Panc1 (cell line): ENCODE measurements at places on chromosomes 1 and 21.

DNA sequence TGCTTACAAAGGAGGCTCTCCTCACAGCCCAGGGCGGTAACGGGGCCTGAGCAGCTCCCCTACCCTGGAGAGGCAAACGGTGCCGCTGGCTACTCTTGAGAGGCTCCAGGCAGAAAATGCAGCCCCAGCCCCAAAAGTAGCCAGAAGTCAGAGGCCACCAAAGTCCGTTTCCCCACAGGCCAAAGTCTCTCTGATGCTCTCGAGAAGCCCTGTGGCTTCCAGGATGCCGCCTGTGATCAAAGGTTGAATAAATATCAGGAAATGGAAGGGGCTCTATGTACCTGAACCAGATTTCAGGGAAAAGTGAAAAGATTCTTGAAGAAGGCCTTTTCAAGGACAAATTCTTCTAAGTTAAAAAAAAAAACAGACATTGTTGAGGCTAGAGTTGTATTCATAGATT lies 4.2 kb downstream of the PANK4 start:
- no peak for DNase-seq

DNA sequence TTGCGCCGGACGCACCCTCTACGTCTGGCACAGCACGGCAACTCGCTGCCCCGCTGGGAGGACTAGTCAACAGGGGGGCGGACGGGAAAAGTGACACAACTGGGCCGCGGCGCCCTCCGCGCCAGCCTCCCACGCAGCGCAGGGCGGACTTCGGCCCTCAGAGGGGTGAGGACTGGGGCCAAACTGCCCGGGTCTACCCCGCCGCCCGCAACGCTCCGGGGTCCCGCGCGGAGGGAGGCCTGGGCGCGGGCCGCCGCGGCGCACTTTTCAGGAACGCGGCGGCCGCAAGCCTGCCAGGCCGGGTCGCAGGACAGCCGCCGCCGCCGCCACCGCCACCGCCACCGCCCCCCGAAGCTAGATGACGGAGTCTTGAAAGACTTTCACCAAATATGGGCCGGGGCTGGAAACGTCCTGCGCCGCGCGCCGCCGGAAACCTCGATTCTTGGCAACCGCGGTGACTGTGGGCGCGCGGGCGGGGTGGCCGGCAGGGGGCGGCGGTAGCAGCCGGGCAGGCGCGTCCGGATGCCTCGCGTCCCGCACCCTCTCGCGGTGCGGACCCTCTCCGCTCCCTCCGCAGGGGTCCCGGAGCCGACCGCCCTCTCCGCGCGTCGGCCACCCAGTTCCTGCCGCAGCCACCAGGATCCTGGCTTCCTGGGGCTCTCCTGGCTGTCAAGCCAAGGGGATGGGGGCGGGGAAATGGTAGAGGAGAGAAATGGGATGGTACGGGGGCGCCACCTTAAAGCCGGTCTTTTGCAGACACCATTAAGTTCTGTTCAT lies 3.7 kb upstream of the CCN1 start:
- peak; percentile 63 for DNase-seq

DNA sequence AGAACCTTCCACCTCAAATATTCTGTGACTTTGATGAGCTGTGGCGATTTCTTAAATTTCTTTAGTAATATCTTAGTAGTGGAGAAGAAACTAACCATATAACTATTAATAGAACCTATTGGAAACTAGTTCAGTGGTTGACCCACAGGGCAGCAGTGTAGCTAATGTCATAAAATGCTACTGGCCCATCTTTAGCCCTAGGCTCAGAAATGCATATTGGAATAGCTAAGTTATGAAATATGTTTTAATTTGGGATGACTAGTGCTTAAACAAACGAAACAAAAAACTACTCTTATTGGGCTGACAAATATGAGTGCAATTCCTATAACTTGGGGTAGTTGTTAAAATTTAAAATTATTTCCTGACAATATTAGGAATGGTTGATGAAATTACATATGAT lies 20.2 kb downstream of the MACO1 start:
- no peak for DNase-seq

DNA sequence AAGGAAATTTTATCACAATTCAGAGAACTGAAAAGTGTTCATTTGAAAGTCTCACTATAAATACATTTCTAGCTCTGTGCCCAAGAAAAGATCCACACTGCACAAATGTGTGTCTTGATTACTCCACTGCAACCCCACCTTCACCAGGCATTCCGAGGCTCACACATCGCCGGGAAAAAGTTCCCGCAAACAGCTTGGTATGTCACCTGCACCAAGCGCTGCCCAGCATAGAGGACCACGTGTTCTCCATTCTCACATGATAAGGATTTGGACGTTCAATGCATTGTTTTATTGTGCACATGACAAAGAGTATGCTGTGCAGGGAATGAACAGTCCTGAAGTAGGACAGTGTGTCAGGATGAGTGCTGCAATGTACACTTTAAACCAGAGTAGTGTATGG lies 70.1 kb downstream of the ERG start:
- DNase-seq: no peak

DNA sequence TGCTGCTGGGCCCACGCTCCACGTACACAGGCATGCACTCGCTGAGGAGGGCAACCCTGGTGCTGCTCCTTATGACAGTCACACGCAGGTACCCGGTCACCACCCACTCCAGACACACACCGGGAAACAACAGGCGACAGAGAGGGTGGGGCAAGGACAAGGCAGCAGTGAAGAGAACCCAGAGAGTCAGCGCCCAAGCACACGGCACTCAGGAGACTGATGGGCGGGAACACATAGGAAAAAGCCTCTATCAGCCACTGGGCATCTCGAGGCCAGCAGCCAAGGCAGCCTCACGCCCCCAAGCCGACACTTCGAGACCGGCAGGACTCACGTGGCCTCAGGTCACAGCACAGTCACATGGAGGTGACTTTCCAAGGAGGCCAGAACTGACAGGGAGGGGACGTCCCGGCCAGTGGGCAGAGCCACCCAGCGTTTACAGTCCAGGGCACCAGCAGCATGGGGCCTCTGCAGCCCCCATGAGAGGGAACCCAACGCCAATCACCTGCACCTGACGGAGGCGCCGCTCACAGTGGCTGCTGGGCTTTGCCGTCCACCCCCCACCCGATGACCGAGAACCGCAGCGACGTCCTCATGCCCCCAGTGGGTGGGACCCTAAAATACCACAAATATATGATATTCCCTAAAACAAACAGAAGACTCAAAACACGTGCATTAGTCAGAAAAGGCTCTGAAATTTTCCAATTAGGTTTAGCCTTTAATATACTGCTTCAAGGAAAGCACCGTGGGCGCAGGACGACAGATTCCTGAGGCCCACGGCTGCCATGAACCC lies 19.7 kb downstream of the PTTG1IP start:
- no peak for DNase-seq

- no peak for DNase-seq
These were observed 19.9 kb upstream of the CENPF start for GRCh38 chr1:214583113-214583512.

GRCh38 chr1:194917769-194918168 lies 1690.5 kb downstream of the KCNT2 start:
- DNase-seq: no peak

DNA sequence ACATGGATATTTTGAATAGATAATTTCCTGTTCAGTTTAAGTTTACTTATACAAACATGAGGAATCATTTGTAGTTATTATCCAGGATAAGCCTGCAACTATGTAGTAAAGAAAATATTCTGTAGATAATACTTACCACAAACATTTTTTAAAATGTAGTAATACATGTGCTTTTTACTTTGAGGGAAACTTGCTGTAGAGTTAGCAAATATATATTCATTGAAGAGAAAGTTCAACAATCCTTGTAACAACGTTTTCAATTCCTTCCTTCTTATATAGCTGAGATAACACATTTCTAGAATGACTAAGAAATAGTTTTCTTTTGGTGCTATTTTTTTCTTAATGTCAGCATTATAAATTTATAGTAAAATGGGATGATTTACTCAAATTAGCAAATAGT lies 664.6 kb upstream of the ADAMTS5 start:
- DNase-seq: no peak

DNA sequence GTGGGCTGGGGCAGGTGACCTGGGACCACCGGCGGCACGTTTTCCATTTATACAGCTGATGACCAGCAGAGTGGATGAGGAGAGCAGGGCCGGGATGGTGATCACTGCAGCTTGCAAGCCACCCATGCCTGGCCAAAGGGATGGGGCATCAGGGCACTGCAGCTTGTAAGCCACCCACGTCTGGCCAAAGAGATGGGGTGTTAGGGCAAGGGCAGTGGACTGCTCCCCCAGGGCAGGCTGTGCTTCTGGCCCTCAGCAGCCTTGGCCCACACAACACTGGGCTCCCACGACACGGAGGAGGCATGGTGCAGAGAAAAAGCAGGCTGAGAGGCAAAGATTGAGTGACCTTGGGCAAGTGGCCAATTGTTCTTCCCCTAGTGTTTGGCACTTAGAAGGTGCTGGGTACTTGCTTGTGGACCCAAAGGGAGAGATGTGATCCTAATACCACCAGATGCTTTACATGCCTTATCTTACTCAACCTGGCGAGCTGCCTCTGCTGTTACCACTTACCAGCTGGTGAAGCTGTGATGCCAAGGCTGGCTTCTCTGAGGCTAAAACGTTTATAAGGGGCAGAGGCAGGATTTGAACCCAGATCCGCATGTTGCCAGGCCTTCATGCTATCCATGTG lies 48.3 kb downstream of the TRIM62 start:
- no peak for DNase-seq

- DNase-seq: peak; percentile 79
These were observed 6.5 kb downstream of the NR0B2 start for GRCh38 chr1:26907071-26907917.

- DNase-seq: no peak
These were observed 30.4 kb downstream of the MORC3 start for GRCh38 chr21:36350282-36350910.

GRCh38 chr1:203600782-203601513 lies 25.7 kb upstream of the ATP2B4 start:
- no peak for DNase-seq

GRCh38 chr1:37148663-37149062 lies 114.3 kb upstream of the GRIK3 start:
- DNase-seq: no peak

DNA sequence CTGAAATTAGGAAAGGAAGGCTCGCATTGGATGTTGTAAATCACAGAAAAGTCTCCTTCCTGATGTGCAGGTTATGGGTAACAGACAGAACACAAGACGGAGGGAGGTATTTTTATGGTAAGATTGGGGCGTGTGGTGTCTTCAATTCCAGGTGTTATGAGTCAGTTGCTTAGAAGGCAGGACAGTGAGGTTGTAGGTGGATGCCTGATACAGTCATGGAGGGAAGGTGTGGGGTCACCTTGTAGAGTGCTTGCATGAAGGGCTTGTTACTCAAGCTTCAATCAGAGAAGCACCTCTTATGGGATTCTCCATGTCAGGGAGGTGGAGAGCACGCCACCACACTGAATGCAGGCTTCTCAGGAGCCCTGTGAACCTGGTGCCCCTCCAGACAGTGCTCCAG lies 63.1 kb downstream of the C1orf21 start:
- DNase-seq: no peak

- no peak for DNase-seq
These were observed 122.7 kb downstream of the PSMG1 start for GRCh38 chr21:39060485-39061083.

GRCh38 chr1:183165456-183165855 lies 20.6 kb upstream of the LAMC2 start:
- no peak for DNase-seq

GRCh38 chr21:44498280-44499210 lies 41.5 kb downstream of the KRTAP10-1 start:
- DNase-seq: no peak

GRCh38 chr1:181128592-181129497 lies 40.3 kb downstream of the IER5 start:
- no peak for DNase-seq

GRCh38 chr1:12556368-12556930 lies 61.6 kb downstream of the DHRS3 start:
- no peak for DNase-seq

DNA sequence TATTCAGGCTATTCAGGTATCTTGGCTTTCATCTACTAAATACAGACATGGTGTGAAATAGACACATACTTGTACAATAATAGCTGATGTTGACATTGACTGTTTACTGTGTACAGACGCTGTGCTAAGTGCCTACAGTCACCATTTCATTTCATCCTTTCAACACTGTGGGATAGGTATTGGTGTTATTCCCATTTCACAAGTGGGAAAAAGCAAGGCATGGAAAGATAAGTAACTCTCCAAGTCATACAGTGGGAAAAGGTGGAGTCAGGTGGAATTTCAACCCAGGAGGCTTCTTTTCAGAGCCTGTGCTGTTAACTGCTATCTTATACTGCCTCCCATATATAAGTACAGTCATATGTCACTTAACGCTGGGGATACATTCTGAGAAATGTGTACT lies 49.6 kb upstream of the ATP1A1 start:
- DNase-seq: no peak

DNA sequence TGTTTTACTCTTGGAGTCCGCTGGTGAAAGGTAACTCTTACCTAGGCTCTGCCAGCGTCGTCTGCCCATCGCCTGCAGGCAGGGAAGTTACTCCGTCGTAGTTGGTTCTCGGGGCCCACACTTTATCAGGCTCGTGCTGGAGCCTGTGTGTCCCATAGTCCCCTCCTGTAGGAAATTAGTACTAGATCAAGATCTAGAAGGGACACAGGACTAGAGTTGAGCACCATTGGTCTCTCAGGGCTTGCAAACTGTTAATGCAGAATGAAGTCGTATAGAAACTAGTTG lies 940 bp downstream of the SRRM1 start:
- DNase-seq: no peak

- no peak for DNase-seq
These were observed 52.6 kb downstream of the GLIS1 start for GRCh38 chr1:53686091-53686964.

DNA sequence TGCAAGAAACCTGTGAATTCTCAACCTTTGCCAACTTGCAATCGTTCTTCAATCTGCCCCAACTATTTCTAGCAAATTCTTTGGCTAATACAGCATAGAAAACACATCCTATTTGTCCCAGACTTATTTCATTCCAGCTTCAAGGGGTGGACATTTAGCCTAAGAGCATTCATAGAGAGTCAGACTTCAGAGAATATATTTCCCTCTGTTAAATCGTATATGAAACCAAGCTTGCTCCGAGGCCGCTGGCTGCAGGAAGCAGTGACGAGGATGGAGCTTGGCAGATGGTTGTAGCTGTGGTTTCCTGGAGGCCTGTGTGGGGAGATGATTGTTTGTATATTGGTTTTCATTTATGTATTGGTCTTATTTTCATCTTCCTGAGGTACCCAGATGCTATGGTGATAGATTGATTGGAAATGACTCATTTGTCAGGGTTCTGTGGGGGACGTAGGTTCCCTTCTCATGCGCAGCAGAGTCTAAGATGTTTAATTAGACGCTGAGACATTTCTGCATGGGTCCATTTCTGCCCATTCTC lies 26.1 kb downstream of the MAN1C1 start:
- DNase-seq: no peak

- no peak for DNase-seq
These were observed 15.1 kb downstream of the ZBTB8A start for GRCh38 chr1:32554288-32554687.
